SK-N-SH (cell line): ENCODE measurements at places on chromosomes 5 and 9.
A peak's percentile ranks its signal among the peaks of the same experiment; 100 is the strongest.

- no peak for DNase-seq
These were observed 186.7 kb downstream of the TMEM38B start for GRCh38 chr9:105881021-105881420.

DNA sequence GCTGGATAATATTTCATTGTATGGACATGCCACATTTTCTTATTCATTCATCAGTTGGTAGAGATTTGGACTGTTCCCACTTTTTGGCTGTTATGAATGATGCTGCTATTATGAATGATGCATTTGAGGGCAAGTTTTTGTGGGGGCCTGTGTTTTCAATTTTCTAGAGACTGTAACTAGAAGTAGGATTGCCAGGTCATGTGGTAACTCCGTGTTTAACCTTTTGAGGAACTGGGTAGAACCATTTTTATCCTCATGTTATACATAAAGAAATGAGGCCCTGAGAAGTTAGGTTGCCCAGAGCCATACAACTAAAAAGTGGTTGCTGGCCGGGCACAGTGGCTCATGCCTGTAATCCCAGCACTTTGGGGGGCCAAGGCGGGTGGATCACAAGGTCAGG is 22.4 kb upstream of the STRBP start:
- no peak for DNase-seq

DNA sequence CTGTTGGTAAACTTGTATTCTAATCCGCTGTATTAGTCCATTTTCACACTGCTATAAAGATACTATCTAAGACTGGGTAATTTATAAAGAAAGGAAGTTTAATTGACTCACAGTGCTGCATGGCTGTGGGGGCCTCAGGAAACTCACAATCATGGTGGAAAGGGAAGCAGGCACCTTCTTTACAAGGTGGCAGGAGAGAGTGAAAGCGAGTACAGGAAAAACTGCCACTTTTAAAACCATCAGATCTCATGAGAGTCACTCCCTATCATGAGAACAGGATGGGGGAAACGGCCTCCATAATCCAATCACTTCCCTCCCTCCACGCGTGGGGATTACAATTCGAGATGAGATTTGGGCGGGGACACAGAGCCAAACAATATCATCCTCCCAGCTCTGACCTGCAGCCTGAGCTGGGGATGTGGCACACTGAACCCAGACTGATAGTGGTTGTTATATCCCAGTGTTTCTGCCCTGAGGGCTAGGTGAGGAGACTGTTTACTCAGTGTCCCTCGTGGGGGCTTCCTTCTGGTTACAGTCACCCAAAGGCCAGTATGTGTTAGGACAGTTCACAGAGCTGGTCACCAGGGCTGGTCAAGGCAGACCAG is 488.3 kb downstream of the KDM4C start:
- no peak for DNase-seq

DNA sequence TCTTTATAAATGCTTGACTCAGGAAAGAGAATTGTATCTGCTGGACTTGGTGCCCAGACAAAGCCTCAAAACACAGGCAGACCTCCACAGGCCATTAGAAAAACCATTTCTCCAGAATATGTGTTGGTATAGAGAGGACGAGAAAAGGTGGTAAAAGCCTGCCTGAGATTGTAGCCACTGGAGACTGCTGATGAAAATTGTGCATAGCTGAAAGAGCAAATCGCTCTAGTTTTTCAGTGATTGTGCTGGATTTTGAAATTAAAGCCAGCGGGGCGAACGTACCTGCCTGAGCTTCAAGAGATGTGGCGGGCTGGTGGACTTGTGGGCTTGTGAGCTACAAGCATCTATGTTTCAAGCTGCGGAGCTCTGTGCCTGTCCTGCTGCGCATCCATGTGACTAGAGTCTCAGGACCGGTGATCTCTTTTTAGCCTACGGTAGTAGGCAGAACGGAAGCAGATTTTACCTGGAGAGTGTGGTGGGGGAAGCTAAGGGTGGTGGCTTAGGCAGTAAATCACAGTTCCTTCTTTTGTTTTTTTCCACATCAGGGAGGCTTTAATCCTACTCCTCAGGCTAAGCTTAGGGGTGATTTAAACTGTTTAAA is 193.6 kb downstream of the SREK1 start:
- no peak for DNase-seq

DNA sequence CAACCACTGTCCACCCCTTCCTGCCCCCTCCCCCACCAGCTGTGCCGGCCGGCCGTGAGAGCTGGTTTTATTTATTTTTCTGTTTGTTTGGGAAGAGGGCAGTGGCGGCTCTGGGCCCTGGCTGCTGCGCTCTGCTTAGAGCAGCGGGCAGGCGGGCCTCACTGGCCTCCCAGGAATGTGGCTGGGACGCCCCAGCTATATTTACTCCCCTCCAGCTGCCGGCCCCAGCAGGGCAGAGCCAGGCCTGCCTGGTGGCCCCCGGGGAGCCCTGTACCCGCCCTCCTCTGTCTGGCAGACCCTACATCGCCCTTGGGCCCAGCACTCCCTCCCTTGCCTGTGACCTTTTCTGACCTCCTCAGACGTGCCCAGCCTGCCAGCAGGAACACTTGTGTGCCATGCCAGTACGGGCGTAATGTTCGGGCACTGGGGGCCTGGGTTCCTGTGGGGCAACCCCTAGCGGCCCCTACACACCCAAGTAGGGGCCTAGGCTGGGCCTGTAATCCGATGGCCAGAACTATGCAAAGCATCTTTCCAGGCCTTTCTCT is 7.7 kb downstream of the CXXC5 start:
- DNase-seq, result peak; percentile 54

DNA sequence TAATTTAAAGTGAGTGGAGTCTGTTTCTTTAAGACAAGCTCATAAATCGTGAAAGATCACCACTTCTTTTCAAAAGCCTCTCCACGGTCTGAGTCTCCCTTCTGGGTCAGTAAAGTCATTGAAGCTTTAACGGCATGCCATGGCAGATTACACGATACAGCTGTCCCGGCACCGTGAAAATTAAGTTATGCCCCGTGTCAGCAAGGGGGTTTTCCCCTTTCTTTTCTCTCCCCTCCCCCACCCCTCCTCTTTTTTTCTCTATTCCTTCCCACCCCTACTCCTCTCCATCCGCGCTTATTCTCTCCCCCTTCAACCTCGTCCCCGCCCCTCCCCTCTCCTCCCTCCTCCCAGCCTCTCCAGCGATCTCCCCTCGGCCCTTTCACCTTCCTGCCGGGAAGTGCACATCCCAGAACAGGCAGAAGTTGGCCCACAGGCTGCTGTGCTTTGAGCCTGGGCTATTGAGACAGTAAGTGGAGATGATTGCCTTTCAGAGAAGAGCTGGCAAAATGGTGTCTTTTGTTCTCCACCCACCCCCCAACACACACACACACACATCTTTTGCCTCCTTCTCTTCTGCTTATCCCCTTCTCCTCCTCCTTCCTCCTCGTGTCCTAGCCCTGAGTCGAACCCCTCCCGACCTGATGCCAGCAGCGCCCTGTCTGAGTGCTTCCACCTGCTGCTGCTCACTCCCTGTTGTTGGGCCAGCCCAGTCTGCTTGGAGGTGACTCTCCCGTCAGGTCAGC is 44.1 kb downstream of the GAS1 start:
- DNase-seq, result peak; percentile 26

- no peak for DNase-seq
These were observed 684.0 kb upstream of the ACO1 start for GRCh38 chr9:31700252-31701045.

DNA sequence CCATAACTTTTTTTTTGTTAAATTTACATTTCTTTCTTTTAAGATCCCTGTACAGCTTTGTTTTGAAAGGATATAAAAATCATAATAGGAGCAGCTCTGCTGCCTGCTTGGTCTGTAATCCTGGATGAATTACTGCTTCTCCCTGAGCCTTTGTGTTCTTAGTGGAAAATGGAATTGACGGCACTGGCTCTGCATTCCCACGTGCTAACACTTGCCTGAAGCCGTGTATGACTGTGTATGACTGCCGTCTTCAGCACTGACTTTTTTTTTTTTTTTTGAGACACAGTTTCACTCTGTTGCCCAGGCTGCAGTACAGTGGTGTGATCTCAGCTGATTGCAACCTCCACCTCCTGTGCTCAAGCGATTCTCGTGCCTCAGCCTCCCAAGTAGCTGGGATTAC is 4.8 kb downstream of the THG1L start:
- DNase-seq, result no peak

DNA sequence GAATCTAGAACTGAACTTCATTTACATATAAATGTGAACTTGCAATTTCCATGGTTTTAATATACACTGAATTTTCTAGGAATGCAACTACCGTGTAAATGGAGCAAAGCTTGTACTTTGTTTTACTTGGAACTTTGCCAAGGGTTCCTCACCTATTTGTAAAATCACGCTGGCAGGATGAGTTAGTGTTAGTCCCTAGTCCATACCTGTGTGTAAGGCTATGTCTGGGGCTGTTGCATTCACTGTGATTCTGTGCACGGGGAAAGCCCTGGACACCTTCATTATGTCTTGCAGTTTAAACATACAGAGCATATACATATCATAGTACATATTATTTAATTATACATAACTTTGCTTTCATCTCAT is 119.9 kb downstream of the PAX5 start:
- no peak for DNase-seq

DNA sequence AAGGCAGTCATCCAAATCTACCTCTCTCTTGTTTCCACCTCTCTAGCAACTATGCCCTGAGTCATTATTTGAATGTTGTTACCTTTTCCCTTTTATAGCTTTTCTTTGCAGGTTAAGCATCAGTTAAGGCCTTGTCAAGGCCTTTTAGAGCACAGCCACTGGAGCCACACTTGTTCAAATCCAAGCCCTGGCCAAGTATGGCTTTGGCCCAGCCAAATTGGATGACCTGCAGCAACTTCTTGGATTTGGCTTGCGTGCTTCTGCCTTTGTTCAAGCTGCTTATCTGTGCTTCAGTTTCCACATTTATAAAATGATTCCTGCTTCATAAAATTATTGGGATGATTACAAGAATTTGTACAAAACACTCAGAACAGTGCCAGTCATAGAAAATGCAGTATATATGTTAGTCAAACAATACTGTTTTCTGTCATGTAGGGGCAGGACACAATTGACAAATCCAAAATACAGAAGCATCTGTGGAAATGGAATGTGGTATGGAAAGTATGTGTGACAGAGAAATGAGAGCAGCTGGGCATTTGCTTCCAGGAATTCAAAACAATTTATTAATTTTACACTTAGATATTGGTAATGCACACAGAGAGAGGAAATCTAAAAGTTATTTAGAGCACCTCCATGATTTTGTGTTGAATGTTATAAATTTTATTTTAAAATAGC is 17.9 kb upstream of the RLN1 start:
- DNase-seq, result no peak

- DNase-seq, result no peak
These were observed 103.5 kb upstream of the IQGAP2 start for GRCh38 chr5:76299592-76299991.
